ENCODE measurements at places on chromosomes 12 and 14.

- DNase-seq = no peak
These were observed 33.9 kb downstream of the SCARB1 start for GRCh38 chr12:124829708-124830304.

DNA sequence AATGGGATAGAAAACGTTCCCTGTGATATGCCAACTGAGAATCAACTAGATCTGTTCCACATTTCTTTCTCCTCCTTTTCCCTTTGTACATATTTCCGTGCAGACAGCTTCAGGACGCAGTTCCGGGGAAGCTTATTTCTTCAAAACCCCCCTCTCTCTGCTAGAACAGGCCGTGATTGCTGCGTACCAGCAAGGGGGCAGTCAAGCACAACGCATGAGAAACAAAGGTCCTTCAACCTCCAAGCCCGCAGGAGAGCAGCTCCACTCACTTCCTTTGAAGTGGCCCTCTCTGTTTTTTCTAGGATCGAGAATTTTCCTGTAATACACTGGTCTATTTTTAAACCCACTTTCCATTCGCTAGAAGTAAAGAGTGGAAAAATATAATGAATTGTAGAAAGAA is 80.8 kb downstream of the ZNF664 start:
- no peak for DNase-seq

DNA sequence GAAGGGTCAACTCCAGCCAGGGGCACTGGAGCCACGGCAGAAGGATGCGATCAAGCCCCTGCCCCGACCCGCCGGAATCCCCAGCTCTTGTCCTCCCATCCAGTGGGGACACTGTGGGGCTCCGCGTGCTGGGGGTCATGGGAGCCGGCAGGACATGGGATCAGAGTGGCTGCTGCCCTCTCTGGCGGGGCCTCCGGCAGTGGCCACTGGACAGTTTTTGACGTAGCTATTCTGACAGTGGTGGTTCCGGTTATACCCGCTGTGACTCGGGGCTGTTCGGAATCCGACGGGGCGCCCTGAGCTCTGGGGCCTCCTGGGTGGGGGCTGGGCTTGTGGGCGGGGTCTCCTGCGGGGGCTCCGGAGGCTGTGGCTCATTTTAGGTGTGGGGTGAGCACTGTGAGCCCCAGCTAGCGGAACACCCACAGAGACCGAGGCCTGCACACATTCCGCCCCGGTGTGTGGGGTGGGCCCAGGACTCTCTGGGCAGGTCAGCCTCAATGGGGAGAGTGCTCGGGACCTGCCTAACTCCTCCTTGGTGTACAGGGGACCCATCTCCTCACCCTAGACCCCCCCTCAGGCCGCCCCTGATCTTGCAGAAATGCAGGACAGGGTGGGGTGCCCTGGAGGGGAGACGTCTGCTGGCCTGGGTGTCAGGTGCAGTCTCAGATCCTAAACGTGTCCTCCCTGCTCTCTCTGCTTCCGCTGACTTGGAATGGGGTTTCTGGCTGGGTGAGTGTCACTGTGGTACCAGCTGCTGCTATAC is 374.2 kb downstream of the TMEM121 start:
- DNase-seq = no peak

DNA sequence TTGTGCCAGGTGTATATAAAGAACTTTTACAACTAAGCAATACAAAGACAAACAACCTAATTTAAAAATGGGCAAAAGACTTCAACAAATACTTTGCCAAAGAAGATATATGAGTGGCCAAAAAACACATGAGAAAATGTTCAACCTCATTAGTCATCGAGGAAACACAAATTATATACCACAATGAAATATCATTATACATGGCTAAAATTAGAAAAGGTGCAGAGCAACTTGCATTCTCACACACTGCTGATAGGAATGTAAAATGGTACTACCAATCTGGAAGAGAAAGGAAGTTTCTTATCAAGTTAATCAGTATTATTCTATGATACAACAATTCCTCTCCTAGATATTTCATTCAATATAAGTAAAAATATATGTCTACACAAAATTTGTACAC is 131.6 kb upstream of the FRMD6 start:
- no peak for DNase-seq

GRCh38 chr12:7042842-7043241 is 17.7 kb upstream of the C1S start:
- no peak for DNase-seq

- no peak for DNase-seq
These were observed 160.8 kb upstream of the BMP4 start for GRCh38 chr14:54117396-54117795.

DNA sequence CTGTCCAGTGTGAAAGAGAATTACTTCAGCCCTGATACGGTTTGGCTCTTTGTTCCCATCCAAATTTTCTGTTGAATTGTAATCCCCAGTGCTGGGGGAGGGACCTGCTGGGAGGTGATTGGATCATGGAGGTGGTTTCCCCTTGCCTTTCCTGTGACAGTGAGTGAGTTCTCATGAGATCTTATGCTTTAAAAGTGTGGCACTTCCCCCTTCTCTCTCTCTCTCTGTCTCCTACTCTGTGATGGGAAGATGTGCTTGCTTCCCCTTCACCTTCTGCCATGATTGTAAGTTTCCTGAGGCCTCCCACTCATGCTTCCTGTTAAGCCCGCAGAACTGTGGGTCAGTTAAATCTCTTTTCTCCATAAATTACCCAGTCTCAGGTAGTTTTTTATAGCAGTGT is 5.5 kb upstream of the SLC15A5 start:
- DNase-seq = no peak

DNA sequence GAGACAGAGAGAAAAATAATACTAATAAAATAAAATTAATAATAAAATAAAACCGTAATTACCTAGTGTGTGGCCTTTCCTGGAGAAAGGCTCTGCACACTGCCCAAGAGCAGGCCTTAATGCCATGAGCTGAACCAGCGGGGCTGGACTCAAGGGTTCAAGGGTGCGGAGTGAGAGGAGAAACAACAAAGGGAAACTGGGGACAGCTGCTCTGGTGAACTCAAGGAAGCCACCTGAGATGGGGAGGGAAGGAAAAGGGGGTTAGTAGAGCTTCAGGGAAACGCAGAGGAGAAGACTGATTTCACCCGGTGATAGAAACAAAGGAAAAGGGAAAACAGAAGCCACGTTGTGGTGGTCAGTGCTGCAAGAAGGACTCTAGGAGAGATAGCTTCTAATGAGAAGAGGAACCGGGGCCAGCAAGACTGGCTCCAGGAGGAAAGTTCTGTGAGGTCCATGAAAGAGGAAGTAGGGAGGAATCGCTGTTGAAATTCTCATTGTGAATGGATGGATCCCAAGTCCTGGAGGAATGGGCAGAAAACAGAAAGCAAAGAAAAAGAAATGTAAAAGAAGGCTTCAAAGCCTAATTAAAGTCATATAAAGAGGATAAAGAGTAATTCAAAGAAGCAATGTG is 48.3 kb upstream of the BCL2L14 start:
- no peak for DNase-seq

DNA sequence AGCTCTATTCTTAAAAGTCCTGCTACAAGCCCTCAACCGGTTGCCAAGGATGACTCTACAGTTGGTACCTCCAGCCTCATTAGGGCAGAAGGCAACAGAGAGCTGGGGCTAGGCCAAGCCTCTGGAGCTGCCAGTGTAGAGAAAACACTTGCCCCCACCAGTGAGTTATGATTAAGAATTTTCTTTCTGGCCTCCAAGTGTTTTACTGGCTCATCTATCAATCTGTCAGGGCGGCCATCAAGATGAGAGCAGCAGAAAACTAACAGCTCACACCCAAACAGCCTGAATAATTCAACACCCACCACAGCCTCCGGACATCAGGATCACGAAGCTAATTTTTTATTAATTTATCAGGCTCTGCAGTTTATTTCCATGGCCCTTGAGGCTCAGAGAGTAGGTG is 40.7 kb upstream of the CMKLR1 start:
- no peak for DNase-seq

DNA sequence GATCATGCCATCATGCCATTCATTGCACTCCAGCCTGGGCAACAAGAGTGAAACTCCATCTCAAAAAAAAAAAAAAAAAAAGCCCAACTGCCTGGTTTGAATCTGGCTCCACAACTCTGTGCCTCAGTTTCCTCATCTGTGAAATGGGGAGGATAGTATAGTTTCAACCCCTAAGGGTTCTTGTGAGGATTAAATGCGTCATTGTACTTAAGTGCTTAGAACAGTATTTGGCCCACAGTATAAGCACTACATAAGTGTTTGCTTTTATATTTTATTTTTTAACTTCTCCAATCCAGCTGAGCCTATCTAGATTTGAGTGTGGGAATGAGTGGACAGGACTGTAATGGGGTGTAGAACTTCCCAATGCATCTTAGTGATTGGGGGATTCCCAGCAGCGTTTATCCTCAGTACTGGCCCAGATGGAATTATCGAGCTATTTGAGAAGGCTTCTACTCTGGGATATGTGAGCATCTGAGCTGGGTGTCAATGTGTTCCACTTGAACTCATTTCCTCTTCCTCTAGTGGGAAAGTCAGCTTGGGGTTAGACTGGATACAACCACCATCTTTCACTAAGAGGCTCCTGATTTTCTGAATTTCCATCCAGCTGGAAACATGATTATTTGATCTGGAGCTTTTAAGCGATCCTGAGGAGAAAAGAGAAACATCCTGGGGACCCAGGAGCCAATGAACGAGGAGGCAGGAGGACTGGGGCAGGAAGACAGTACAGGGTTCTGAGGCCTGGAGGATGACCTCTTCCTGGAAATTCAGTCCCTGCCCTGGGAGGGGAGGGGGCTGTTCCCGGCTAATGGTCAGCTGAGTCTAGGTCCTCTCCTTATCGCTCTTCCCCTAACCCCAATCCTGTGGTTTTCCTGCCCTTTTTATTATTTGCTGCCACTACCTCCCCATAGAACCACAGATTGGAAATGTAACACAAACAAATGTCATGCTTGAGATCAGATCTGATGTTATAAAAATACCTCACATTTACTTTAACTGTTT is 9.3 kb upstream of the ESPL1 start:
- no peak for DNase-seq

DNA sequence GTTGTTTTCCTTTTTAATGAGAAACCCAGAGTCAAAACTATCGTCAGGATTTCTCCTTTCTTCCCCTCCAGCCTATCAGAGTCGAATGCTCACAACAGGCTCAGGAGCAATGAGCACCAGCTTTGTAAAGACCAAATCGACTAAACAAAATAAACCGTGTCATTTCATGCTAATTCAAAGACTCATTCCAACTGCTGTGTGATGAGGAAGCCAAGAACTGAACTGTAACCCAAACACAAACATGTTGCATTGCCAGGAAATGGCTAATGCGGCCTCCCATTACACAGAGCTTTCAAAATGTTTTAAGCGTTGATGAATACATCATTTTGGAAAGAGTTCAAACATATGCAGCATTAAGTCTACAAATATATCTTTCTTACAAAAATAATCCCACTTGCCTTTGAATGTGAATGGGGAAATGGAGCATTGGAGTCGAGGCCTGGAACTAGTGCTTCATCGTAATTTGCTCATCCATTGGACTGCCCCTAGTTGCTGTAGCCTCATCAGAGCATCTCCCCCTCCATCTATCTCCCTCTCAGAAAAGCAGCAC is 349.5 kb downstream of the GXYLT1 start:
- no peak for DNase-seq

GRCh38 chr12:121490401-121491281 is 90.2 kb downstream of the KDM2B start:
- DNase-seq = no peak

- no peak for DNase-seq
These were observed 296.5 kb downstream of the TMEM132D start for GRCh38 chr12:129607301-129607700.

- no peak for DNase-seq
These were observed 16.5 kb upstream of the RIMKLB start for GRCh38 chr12:8681129-8681884.

DNA sequence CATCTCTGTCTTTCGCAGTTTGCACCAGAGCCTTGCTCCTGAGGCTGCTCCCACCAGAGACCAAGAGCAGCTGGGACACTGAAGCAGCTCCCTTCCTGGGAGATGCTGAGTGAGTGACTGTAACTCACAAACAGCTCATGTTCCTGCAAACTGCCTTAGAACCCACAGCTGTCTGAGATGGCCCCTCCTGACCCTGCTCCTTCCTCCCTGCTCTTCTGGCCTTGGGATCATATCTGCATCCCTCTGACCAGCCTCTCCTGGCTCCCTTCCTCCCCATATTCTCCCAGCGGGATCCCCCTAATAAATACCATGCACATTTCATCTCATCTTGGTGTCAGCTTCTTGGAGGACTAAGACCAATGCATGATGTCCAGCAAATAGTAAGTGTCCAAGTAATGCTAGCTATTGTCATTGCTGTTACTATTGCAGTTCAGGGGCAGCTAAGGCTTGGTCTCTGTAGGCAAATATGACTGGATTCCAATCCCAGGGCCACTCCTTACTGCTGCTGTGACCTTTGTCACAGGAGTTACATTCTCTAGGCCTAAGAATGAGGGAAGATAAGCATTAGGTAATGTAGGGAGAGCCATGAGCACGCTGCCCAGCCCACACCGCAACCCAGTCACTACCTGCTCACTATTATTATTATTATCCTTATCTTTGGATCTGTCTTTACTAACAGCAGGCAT is 47.9 kb downstream of the SYNE3 start:
- DNase-seq = no peak

DNA sequence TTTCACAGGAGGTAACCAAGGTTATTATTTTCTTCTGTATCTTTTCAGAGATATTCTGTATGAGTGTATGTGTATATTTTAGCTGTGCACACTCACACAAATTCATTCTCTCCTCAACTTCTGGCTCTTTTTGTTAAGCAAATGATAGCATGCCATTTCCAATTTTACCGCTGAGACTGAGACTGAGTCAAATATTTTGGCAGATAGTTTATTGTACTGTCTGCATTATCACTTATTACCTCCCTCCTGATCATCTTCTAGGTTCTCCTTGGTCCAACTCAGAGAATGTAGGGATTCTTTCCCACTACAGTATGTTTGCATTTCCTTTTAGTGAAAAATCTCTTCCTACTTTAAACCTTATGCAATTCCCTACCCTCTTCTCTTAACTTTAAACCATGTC is 33.3 kb downstream of the DACT1 start:
- DNase-seq = no peak

GRCh38 chr12:42447371-42447786 is 121.4 kb downstream of the PPHLN1 start:
- no peak for DNase-seq

DNA sequence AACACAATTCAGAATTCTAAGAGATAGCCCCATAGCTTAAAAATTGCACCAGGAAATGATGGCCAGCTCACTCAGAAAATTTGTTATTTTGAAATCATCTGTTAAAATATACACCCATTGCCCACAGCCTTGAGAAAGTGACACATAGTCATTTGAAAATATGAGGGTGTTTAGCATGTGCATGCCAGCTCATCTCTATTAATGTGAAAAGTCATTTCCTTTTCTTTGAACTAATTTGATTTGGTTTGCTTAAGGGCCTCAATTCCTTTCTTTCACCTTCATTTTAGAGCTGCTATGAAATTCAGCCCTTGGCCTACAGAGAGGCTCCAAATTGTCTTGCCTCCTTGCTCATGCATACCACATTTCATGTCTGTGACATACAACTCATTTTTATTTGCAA is 241.4 kb downstream of the PHLDA1 start:
- no peak for DNase-seq

- DNase-seq = no peak
These were observed 665.7 kb downstream of the NRXN3 start for GRCh38 chr14:78835909-78836308.

GRCh38 chr14:34078117-34078743 is 127.4 kb upstream of the EGLN3 start:
- DNase-seq = no peak
